ENCODE measurements at places on chromosomes 16 and 17.

GRCh38 chr16:68685685-68686478 lies 40.8 kb downstream of the CDH3 start:
- no peak for ATAC-seq

DNA sequence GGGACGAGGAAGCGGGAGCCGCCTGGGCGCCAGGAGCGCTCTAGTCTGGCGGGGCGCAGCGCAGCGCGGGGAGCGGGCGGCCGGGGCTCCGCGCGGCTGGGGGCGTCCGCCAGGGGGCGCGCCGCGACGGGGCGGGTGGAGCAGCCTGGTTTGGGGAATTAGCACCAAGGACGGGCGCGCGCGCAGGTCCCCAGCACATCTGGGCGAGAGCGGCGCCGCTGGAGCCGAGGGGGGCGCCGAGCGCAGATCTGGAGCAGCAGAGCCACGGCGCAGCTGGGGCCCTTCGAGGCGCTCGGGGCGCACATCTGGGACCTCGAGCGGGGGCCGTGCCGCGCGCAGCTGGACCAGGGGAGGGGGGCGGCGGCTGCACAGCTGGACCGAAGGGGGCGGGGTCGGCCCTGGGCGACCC lies at the start of gene NXPH3:
NXPH3 (plus strand) TSS at position 193 of the 409 bp plus-strand sequence. CDS start 349 bp downstream, outside the sequence.
- ATAC-seq: peak; percentile 40

DNA sequence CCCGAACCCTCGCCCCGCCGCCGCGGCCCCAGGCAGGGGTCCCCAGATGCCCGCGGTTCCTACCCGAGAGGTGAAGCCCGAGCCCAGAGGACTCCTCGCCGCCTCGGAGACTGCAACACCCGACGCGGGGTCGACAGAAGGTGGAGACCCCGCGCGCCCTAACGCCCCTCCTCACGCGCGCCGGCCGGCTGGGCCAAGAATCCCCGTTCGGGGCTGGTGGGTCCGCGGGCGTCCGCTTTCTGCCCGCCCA lies 515 bp downstream of the SUMO2 start:
- ATAC-seq: peak; percentile 31

GRCh38 chr17:39283896-39284295 lies 58.2 kb upstream of the STAC2 start:
- ATAC-seq: no peak
